Right lobe of liver (tissue), 6 donors: ENCODE measurements at places on chromosomes 11 and 22. TPM values are rescaled to one million over a fixed set of nuclear protein-coding genes. Genes with fewer than 3 reads are reported as not detected.
A peak's percentile ranks its signal among the peaks of the same experiment; 100 is the strongest.

GRCh38 chr11:77196961-77197360 is 68.9 kb downstream of the MYO7A start:
- DNase-seq: peak; percentile 20

DNA sequence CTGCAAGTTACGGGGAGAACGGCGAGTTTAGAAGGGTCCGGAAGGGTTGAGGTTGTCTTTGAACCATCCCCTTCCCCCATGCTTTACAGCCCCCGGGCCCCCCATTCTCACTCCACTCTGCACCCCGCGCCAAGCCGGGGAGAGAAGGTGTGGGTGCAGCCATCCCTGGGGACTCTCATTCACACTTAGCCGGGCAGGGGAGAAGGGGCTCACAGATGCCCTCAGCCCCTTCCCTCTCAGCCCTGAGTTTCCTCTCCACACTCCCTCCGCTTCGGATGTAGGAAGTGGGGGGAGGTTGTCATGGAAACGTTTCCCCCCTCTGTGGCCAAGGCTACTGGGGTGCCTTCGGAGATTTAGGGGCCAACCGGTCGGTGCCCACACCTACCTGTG is 334 bp downstream of the CADM1 start:
- DNase-seq: no peak

- DNase-seq: no peak
Observed at GRCh38 chr11:91239359-91239758, 985.3 kb upstream of the FAT3 start.

GRCh38 chr11:37858398-37858797 is 1260.4 kb upstream of the RAG2 start:
- DNase-seq: no peak

DNA sequence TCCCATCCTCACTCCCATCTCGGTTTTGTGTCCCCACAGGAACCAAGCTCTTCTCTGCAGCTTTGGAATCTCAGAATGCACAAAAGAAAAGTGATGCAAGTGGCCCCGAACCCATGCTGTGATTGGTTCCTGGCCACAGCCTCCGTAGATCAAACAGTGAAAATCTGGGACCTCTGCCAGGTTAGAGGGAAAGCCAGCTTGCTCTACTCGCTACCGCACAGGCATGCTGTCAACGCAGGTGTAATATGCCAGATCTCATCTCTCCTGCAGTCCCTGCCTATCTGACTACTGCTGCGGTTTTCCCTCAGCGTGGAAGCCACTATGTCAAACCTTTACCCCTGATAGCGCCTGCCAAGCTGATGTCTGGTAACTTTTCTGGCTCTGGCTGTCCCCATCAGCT is 200.5 kb upstream of the LRRC4C start:
- DNase-seq: no peak

DNA sequence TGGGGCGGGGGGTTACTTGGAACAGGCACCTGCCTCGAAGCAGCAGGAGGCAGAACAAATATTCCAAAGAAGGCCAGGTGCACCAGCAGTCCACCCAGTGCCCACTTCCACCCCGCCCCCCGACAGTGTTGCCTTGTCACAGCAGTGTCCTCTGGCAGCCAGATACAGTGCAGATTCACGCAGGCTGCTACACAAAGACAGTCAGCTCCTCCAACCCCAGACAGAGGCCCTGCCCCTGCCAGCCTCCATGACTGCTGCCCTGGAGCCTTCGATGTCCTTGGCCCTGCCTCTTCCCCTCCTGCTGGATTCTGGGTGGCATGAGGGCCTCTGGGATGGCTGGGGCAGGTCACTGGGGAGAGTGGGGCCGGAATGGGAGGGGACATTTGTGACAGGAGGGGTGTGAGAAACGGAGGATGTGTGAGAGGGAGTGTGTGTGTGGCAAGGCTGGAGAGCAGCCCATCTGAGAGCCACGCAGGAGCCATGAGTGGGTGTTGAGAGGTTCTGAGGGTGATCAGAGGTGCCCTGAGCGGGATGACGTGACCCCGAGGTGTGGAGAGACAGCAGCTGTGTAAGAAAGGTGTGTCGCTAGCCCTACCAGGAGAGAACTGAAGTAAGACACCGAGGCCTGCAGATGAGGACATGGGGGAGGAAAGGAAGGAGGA is 173.7 kb downstream of the CEP164 start:
- DNase-seq: no peak

Gene SLC37A2
- total RNA-seq: 4.8 TPM

Gene P2RY6
- total RNA-seq: 0.68 TPM

Gene VWA5A
- 6.2 TPM for total RNA-seq

Gene RIN1
- total RNA-seq: 0.77 TPM

GRCh38 chr11:116311206-116311605 is 461.6 kb downstream of the BUD13 start:
- no peak for DNase-seq

Gene DGCR6
- total RNA-seq: 2.0 TPM

Gene RTN4R
- 11.7 TPM for total RNA-seq

Gene GGT1
- total RNA-seq: 97.6 TPM

DNA sequence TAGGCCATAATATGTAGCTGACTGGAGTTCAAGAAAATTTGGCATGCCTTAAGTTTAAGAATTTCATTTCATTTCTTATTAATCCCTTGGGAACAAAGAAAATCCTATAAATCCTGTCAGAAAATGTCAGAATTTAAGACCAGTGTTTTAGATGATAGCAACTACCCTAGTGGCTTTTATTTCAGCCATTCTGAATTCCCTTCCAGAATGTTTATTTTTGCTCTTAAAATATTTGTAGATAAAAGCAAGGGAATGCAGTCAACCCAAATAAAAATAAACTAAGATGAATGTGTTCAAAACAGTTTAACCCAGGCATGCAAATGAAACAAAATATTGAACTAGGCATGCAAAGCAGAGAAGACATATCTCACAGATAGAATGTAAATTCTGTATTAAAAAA is 356.9 kb upstream of the LRRC4C start:
- DNase-seq: no peak

- no peak for DNase-seq
Observed at GRCh38 chr11:5043380-5043779, 2.9 kb upstream of the OR52J3 start.
